ENCODE measurements at places on chromosomes 7 and 10.

GRCh38 chr10:44922021-44922420, 10.9 kb downstream of the TMEM72 start:
- DNase-seq = no peak

DNA sequence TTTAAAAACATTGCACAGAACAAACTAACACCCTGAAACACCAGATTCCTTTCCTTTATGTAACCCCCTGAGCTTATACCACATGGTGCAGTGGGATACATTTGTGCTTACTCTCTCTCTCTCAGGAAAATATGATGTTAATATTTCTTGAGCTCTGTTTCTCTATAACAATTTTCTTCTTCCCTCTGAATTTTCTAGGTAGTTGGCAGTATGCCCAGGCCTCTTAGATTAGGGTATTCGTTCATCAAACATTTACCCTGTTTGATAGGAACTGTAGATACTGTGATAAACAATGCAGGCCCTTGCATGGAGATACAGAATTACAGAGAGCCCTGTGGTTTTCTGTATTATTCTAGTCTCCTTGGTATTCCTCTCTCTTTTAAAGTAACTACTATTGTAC, 567.8 kb downstream of the IPMK start:
- no peak for DNase-seq

DNA sequence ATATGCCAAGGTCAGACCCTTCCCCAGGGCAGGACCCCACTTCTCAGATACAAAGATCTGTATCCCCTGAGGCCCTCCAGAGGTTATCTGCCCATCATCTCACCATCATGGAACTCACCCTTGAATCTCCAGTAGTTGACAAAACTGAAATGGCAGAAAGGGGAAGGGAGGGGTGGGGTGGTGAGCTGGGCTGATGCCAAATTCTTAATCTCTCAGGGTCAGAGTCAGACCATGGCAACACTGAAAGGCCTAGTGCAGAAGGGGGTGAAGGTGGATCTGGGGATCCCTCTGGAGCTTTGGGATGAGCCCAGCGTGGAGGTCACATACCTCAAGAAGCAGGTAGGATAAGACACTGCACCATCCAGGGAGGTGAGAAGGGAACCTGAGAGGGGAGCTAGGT, 3.1 kb downstream of the CNPY4 start:
- no peak for DNase-seq

- no peak for DNase-seq
These were observed 91.3 kb downstream of the DGKI start for GRCh38 chr7:137755427-137755826.

DNA sequence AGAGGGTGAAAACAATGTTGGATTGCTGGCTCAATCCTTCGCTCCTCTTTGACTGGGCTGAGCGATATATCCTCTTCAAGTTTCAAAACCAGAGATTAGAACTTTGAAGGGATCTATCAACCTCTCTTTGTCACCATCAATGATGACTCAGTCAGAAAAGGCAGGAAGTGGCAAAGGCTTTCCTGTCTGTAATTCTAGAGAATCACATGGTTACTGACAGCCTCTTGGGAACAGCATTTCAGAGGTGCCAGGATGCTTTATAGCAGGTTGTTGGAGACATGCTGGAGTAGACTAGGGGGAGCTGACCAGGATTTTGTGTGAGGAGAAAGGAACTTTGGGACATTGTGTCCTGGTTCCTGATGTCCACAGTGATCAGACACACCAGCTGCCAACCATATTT, 81.3 kb downstream of the PRKCQ start:
- DNase-seq = no peak

DNA sequence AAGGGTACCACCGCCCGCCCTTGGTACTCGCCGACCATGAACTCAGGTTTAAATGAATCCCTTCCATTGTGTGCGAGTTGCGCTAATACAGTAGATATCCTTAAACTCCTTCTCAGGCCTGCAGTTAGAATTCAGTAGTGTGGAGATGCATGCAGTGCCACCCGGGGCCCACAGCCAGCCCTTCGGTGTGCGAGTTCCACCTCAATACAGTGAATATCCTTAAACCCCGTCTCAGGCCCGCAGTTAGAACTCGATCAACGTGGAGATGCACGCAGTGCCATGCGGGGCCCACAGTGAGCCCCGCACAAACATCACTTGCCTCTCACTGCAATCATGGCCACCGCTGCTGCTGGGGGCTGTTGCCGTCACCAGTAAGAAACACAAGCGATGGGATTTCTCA, 261.9 kb downstream of the MAD1L1 start:
- no peak for DNase-seq

DNA sequence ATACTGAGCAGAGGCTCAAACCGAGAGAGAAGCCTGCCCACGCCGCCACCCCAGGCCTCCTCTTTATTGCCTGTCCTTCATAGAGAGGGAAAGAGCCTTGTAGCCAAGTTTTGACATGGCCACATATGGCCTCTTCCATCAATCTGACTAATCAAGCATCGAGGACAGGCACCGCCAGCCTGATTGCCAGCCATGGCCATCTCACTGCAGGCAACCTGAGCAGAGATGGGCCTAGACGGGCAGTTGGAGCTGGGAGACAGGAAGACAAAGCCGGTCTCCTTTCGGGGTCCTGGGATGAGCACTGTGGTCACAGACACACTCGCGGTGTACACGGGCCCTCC, 67.2 kb downstream of the EBF3 start:
- no peak for DNase-seq

DNA sequence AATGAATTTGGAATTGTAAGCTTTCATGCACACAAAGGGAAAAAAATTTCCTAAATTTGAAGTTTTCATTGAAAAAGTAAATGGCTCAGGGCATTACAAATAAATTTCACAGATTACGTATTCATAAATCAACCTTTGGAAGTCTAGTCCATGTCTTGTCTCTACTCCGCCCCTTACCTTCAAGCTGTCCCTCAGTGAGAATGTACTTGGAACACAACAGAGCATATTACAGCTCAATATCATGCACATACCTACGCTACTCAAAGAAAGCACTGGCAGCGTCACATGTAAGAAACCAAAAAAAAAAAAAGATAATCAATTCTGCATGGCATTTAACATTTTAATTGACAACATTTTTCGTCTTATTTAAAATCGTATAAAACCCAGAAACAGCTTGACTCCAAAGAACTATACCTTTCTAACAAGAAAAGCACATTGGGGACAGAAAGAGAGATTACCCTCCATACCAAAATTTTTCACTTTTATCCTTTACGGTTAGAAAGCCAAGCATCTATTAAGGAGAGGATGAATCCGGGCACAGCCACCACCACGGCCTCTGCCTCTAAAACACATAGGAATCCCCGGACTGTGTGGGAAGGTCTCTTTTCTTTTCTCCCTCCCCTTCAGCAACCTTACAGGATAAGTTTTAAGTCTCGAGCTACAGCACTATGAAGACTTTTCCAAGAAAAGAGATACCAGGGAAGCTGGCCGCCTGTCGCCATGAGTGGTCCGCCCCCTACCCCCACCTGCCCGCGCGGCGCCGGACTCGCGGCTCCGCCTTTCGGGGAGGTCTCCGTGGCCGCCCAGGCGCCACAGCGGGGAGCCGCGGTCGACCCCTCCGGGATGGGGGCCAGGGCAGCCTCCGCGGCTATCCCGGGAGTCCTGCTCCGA, 1.1 kb downstream of the JMJD1C start:
- no peak for DNase-seq
